ENCODE measurements at places on chromosomes 11 and 22. TPM values are rescaled to one million over a fixed set of nuclear protein-coding genes. Genes with fewer than 3 reads are reported as not detected.

VSTM5 gene
- total RNA-seq: not detected

AIFM3 gene
- total RNA-seq: not detected

POU2AF2 gene
- not detected for total RNA-seq

SAA2 gene
- total RNA-seq: 4.9 TPM

KRTAP5-2 gene
- not detected for total RNA-seq

CBLIF gene
- total RNA-seq: not detected

DNA sequence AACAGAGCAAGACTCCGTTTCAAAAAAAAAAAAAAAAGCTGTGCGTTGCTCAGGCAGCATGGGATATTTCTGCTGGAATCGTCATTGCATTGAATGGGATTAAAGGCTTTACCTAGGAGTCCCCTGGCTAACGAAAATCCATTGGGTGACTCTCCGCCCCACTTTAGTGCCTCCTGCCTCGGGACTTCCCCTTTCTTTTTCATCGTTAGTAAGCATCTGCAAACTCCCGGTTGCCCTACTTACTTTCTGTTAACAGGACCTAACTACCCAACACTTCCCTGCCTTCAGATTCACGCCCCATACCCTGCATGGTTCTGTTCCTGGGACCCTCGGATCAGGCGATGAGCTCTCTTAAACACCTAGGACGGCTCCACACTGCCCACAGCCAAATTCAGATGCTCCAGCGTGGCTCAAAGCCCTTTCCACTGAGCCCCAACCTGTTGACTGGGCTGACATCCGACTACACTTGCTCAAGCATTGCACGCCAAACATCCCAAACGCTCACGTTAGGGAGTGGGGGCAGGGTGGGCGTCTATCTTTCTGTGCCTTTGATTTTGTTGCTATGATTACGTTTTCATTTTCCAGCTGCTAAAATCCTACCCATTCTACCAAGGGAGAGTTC lies 143.8 kb downstream of the ST3GAL4 start:
- DNase-seq: no peak

DNA sequence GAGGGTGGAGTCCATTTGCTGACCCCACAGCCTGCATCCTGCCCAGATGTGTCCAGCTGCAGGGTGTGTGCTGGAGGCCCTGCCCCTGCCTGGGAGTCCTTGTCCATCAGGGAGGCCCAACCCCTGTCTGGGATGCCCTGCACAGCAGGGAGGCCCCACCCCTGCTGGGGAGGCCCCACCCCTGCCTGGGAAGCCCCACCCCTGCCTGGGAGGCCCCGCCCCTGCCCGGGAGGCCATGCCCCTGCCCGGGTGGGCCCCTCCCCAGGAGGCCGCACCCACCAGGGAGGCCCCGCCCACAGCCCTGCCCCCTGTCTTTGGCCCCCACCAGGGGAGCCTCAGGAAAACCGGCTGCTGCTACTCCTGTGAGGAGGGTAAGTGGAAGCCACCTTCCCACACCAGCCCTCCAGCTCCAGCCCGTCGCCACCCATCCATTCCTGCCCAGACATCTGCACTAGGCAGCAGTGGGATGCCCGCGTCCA lies 37.2 kb downstream of the MUC5B start:
- DNase-seq: peak; percentile 23

GRCh38 chr11:100574894-100575769 lies 112.0 kb upstream of the ARHGAP42 start:
- DNase-seq: peak; percentile 11

- DNase-seq: peak; percentile 45
Observed at GRCh38 chr11:61532134-61533038, 23.8 kb downstream of the LRRC10B start.

- DNase-seq: no peak
Observed at GRCh38 chr11:121422675-121423074, 29.4 kb upstream of the SORL1 start.

GRCh38 chr11:13105237-13105844 lies 96.2 kb downstream of the RASSF10 start:
- DNase-seq: no peak

DNA sequence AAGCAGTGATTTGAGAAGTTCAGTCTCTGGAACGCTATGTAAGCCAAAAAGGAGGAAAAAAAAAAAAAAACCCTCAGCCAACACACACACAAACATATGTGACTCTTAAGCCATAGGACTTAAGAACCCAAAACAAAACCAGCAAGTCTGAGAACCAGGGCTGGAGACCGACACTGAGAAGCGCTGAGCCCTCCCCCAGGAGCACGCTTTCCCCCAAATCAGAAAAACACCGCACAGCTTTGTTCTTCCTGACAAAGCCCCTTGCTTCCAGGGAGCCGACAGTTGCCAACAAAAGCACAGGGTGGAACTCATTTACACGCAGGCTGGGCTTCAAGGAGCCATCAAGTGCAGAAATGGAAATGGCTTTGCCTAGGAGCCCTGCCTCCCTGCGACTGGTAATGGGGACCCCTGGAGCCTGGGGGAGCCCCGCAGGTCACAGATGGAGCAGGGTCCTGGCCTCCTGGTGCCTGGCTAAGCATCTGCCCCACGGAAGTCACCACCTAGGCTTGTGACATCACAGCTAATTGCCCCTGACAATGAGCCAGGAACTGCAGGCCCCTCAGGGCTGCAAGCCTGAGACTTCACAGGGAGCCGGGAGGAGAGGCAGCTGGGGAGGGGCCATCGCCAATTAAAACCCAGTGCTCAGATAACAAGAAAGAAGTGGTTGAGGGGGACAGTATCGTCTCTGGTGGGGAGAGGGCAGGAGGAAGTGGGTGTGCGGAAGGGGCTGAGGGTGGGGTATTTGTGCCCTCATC lies 66.9 kb downstream of the NFAM1 start:
- DNase-seq: no peak

- no peak for DNase-seq
Observed at GRCh38 chr22:35717572-35717971, at the start of gene APOL5. Gene APOL5 (plus strand): TSS chr22:35717872. CDS start chr22:35717872, 0 bp downstream.

DNA sequence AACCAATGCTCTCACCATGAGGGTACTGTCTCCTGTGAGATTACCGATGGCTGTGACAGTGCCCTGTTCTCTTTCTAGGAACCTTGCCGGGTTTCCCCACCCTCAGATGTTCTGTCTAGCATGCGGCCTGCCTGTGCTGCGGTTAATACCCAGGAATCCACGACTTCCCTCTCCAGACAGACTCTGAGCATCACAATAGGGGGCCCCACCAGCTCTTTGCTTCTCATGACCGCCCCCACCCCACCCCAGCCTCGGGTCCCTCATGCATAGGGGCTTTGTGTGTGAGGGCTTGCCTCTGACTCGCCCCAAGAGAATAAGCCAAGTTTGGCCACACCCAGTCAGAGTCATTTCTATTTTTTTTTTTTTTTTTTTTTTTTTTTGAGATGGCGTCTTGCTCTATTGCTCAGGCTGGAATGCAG lies 10.3 kb downstream of the PARVG start:
- peak; percentile 26 for DNase-seq

DNA sequence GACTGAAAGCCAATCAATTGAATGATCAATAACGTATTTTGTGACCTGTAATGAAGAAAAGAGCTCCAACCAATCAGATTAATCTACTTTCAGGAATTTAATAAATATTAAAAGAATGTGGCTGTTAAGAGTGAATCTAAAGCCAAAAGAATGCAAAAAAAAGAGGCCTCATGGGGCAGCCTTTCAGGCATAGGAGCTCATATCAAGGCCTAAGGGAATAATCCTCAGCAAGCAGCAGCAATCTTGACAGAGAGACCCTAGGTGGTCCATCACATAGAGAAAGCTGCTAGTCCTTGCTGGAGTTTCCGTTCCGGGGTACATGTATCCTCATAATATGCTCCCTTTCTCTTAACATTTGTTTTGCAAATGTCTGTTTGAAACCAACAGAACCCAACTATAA lies 313.1 kb upstream of the PITPNB start:
- no peak for DNase-seq

- DNase-seq: peak; percentile 4
Observed at GRCh38 chr11:134331354-134332188, at the start of gene GLB1L2. Gene GLB1L2 (plus strand): TSS chr11:134331988. CDS start chr11:134332062, 74 bp downstream.

- no peak for DNase-seq
Observed at GRCh38 chr22:31768422-31769059, 14.7 kb downstream of the DEPDC5 start.

GRCh38 chr11:126328001-126328390 lies 24.1 kb downstream of the DCPS start:
- no peak for DNase-seq

DNA sequence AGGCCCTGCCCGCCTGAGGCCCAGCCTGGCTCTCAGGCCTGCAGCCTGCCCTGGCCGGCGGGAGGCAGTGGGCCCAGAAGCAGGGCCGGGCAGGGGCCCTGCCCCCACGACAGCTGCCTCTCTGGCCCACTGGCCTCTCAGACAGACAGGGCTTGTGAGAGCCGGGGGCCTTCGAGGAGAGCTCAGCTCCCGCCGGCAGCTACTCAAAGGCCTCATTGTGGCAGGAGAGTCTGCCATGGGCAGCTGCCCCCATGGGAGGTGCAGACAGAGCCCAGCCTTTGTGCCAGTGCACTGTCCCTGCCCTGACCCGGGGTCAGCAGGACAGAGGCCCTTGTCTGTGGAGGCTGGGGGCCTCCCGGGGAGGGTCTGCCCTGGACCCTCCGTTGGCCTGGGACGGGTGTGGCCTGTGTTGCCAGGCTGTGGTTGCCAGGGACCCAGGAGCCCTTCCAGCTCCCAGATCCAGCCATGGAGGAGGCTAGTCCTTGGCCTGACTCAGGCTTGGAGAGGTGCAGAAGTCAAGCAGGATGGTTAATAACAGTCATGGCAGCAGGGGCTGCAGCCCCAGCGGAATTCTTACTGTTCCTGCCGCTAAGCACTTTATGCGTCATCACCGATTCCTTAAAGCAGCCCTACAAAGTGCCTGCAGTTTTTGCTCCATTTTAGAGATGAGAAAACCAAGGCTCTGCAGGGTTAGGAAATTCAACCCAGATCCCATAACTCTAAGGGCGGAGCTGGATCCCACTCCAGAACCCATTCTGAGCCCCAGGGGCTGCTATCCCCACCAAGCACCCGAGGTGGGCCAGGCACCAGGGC lies 12.5 kb downstream of the FLRT1 start:
- DNase-seq: no peak

GRCh38 chr11:66593303-66593635 lies 284 bp downstream of the CCS start:
- no peak for DNase-seq

DNA sequence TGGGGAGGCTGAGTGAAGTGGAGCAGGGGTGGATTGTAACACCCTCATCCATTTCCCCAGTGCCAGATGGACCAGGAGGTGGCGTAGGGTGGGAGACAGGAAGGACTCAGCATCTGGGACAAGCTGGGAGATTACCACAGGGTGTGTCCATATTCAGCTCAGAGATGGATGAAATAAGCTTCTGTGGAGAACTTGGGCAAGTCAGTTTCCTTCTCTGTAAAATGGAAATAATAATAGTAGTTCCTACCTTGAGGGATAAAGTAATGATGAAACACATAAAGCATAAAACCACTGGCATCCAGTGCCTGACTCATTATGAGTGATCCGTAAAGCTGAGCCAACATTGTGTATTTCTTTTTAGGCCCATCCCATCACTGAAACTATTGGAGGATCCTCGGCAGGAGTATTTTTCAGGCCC lies 607 bp upstream of the ROBO4 start:
- DNase-seq: peak; percentile 93

DNA sequence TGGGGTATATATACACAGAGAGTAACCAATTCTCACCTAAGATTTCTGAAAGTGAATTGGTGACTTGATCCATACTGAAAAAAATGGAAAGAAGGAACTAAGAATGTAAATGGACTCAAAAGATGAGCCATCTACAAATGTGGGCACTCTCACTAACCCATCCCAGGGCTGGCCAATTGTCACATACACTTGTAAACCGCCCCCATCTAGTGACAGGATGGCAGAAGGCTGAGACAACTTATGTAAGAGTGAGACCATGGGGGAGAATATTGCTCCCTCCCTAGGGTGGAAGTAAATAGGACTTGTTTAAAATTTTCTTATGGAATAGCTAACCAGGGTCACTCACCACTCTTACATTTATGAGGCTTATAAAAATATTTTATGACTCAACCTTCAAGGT lies 377.1 kb upstream of the ISX start:
- no peak for DNase-seq

- DNase-seq: no peak
Observed at GRCh38 chr22:27616033-27616432, 185.5 kb downstream of the MN1 start.
